ENCODE measurements at places on chromosomes 5 and 9.

GRCh38 chr9:71483436-71483835 lies 284.9 kb downstream of the CEMIP2 start:
- no peak for DNase-seq

DNA sequence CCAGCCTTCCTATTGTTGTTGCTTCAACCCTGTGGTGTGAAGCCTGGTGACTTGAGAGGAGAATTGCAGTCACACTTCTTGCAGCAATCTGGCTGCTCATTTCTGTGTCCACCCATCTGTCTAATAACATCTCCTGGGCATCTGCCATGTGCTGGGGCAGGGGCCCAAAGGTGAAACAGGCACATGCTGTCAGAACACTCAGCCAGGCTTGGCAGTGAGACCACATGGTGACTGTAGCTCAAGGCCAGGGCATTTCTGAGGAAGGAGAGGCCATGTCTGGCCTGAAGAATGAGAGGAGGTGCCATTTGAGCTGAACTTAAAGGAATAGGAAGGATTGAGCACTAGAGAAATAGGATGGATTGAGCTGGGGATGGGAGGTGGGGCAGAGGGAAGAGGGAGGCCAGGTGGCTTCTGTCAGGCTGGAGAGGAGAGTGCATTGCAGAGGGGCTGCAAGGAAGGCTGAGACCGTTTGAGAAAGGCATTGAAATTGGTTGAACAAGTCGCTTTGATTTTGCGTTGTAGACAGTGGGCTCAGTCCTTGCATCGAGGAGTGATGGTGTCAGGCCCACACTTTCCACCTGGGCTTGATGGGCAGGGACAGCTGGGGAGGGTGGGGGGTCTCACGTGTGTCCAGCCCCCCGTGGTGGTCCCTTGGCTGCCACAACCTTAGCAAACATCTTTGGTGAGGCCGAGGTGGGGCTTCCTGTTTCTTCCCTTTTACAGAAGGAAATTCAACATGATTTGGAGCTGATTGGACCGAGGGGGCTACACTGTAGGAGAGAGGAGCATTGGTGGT lies 222.4 kb downstream of the CACNA1B start:
- DNase-seq: no peak

- DNase-seq: no peak
Measured at GRCh38 chr9:98940276-98940675, 3.4 kb upstream of the COL15A1 start.

DNA sequence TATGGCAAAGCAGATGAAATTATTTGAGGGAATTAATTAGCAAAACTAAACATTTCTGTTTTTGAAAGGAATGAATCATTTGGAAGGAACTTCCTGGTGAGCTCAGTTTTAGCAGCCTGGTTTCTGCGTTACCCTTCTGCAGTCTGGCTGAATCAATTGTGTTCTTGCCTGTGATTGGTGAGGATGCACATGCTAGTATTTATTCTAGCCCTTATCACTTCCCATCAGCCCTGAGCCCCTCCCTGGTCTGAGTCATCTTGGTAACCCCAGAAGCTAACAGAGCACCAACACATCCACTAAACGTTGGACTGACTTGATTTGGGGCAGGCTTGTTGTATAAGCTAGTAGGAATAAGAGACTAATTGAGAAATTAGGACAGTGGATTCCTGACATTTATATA lies 6.6 kb downstream of the TJP2 start:
- DNase-seq: peak; percentile 79

- DNase-seq: no peak
Measured at GRCh38 chr5:123537845-123538244, 25.9 kb downstream of the CSNK1G3 start.

- DNase-seq: no peak
Measured at GRCh38 chr5:140010798-140011197, 32.3 kb downstream of the NRG2 start.

DNA sequence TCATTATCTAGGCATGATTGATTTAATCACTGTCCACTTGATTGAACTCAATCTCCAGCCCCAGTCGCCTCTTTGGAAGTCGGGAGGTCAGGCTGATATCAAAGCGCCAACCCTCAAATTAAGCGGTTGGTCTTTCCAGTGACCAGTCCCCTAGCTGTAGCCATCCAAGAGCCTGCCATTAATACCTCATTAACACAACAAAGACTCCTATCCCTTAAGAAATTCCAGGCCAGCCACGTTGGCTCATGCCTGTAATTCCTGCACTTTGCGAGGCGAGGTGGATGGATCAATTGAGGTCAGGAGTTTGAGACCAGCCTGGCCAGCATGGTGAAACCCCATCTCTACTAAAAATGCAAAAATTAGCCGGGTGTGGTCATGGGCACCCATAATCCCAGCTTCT lies 27.4 kb upstream of the GCNT1 start:
- no peak for DNase-seq

DNA sequence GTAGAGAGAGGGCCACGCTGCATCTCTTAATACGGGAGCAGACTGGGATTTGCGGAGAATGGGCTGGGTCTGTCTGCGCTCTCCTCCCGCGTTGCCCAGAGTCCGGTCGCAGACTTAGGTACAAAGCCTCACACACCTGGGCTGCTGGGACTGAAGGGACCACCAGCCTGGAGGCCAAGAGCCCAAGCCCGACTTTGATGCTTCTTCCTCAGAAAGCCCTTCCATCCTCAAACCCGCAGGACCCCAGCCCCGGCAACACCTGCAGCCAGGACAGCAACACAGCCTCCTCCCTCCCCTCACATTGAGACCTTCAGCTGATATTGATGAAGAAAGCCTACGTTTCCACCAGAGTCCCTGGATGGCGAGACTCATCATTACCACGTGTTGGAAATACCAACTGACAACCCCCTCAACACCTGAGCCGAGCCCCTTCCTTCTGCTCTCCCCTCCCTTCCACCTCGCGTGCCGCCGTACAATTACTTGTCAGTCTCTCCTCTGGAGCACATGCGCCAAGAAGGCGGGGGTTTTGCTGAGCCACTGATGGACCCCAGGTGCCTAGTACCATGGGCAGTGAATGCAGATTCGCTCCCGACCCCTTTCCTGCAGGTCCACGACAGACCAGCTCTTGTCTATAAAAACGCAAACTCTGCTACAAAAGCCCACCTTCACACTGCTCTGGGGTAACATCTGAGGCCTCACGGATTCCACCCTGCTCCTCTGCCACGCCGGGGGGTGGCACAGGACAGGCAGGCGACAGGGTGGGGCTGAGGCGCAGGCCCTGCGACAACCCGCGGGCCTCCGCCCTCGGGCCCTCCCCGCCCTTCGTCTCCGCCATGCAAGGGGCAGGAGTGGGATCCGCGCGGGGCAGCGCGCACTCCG lies 841 bp downstream of the ASB6 start:
- DNase-seq: no peak

GRCh38 chr9:106707738-106708474 lies 155.1 kb upstream of the ZNF462 start:
- DNase-seq: no peak

GRCh38 chr5:158398360-158399201 lies 539.6 kb upstream of the CLINT1 start:
- no peak for DNase-seq

GRCh38 chr5:124739634-124740025 lies 6.8 kb downstream of the ZNF608 start:
- no peak for DNase-seq

- DNase-seq: no peak
Measured at GRCh38 chr9:69580582-69581214, 91.5 kb downstream of the APBA1 start.

DNA sequence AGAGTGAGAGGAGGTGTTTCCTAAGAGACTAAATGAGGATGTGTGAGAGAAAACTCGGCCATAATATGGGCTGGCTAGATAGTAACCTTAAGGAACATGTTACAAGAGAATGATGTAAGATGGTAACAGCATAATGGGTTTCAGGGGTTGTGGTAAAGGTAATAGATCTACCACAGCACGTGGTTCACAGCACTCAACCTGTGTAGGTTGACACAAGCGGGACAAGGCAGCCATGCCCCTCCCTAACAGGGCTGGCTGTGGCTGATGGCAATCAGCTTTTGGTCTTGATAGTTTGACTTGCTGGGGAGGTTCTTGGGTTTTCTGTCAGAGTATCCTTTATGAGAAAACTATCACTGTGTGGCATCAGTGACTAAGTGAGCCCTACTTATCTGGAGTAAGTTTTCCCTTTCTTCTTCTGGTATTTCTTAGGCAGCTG lies 138.6 kb downstream of the TRIO start:
- DNase-seq: no peak

DNA sequence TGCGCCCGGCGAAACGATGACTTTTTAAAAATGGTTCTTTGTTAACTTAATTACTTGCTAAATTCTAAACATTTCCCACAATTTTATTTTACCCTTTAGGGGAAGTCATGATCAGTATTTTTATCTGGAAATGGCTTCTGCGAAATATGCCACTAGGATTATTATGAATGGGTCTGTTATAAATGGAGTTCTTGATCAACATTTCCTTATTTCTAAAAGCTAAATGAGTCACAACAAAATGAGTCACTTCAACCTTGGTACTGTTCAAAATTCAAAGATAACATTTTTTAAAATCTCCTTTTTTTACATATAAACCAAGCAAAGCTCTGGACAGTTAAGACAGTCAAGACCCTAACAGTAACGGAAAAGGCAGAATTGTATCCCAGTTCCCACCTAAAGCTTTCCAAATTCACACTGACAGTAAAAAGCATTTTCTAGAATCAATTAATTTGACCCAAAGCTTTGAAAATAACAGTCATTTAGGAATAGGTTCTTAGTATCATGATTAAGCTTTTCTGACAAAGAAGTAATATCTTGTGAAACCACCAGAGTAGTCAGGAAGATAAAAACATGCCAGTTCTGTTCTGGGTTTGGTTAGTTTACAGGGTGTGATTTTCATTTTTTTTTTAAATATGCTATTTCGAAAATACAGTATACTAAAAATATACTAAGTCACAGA lies 81.7 kb downstream of the LHFPL2 start:
- no peak for DNase-seq

GRCh38 chr5:137036640-137037039 lies 462.5 kb downstream of the SPOCK1 start:
- no peak for DNase-seq

DNA sequence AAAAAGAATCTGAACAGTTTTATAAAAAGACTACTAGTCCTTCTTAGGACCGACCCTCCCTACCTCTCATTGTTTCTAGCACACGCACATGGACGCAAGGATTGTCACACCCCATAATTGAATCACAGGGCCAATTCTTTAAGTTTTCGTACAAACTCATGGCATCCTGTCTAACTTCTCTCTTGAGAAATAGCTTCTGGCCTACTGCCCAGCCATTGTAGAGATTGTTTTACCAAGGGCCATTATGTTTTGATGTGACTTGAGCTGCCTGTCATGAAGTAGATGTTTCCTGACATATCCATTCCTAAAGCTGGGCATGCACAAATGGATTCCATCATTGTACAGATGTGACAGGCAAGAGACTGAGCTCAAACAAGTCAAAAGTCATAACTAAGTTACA lies 1672.1 kb upstream of the C9orf72 start:
- DNase-seq: no peak

Measured in ACHN (cell line).